Activated naive CD8-positive, alpha-beta T cell treated with anti-CD3 and anti-CD28 coated beads, Interleukin-2, amount 50 U/mL, for 24 hours (primary cell): ENCODE measurements at places on chromosomes 6 and 20.

- DNase-seq, result no peak
These were observed 20.1 kb upstream of the PLEKHG1 start for GRCh38 chr6:150579611-150580010.

- no peak for DNase-seq
These were observed 87.1 kb downstream of the BFSP1 start for GRCh38 chr20:17444091-17444490.

DNA sequence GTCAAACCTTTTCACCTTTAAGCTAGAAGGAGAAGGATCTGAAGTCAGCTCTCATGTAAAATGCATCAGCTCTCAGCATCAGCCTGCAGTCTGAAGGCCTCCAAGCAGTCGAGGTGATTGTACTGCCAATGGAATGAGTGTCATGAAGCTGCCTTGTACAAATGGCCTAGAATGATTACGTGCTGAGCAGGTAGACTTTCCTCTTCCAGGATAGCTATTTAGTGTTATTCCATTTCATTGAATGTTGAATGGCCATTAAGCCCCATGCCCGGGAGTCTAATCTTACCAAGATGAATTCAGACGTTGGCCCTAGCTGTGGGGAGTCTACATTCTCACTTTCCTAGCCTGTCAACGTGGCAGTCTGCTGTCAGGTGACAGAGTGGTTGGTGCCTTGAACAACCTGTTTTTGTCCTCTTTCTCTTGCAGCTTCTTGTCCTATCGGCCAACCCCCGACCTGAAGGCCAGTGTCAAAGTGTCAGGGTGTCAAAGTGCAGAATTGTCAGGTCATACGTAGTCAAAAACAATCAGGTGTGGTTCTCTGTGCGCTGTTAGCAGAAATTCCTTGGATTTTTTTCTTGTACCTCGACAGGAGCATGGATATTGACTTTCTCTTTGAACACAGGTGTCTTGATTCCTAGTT lies 95.2 kb upstream of the TIAM2 start:
- no peak for DNase-seq

GRCh38 chr6:10451394-10451793 lies 36.5 kb upstream of the TFAP2A start:
- DNase-seq, result no peak

DNA sequence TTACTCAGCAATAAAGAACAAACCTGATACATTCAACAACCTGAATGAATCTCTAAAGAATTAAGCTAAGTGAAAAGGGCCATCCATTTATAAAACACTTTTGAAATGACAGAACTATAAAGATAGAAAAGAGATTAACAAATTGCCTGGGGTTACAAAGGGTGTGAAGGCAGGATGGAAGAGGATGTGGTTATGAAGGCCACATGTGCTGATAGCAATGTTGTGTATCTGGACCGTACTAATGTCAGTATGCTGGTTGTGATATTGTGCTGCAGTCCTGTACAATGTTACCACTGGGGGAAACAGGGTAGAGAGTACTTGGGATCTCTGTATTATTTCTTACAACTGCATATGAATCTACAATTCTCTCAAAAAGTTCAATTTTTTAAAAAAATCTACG lies 36.4 kb downstream of the ELOVL5 start:
- DNase-seq, result no peak

- no peak for DNase-seq
These were observed 164.8 kb downstream of the QKI start for GRCh38 chr6:163579111-163579879.

DNA sequence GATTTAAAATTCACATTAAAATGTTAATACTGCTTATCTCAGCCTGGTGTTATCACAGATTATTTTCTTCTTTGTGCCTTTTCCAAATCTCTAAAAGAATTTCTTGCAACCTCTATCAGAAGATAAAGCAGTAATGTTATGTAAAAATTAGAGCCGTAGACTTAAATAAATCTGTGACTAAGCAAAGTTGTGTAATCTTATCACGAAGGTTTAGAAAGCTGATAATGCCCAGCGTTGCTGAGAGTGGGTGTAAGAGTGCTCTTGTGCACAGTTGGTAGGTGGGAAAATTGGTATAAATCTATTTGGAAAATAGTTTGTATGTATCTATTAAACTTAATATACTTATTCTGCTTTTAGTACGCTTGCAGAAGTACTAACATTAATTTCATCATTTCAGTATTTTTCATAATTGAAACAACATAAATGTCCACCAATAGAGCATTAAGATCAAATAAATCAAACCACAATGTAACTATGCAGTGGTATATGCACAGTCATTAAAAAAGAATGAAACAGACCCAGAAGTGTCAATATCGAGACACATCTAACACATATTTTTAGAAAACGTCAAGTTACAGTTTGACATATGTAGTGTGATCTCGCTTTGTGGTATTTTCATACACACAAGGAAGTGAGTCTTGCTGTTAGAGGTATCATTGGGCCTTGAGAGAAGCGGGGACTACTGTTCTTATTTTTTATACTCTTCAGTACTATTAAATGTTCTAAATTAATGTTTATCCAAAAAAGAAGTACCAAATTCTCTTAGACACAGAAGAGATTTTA lies 54.4 kb upstream of the PBOV1 start:
- DNase-seq, result no peak

- DNase-seq, result no peak
These were observed 52.6 kb downstream of the COL19A1 start for GRCh38 chr6:69918813-69919475.

DNA sequence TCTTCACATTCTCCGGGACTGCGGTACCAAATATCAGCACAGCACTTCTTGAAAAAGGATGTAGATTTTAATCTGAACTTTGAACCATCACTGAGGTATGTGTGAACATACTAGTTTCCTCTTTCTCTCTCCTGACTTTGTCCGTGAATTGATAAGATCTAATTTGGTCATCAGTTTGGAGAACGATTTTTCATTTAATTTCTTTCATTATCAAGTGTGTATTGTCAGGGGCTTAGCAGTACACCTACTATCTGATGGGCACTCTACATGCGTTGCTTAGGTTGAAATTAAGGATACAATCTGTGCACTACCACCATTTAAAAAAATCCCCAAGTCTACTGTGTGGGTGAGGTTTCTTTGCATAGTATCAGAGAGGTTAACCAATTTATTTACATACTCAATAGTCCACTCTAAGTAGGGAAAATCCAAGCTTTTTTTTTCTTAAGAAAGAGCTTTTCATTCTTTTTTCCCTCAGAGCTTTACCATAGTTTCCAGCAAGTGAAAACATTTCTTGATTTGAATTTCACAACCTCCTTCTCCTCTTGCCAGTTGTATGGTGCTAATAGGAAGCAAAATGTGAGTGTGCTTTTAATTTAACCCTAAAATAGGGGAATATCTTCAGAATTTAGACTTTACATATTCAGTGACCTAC lies 105.4 kb upstream of the ESR1 start:
- DNase-seq, result no peak

DNA sequence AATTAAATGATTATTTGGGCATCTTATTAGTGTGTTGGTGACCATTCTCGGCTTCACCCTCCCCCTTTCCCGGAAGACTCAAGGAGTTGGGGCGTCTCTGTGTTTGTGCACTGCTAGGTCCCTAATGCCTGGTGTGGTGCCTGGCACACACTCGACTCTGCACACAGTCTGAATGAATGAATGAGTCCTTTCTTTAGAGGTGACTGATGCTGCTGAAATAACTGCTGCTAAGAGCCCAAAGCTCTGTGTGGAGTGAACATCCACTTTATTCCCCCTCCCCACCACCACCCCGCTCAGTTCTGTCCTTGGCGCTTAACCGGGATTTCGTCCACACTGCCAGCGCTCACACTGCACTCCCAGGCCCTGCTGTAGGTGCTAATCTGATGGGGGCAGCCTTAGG lies 1.2 kb upstream of the PHACTR3 start:
- DNase-seq, result no peak

DNA sequence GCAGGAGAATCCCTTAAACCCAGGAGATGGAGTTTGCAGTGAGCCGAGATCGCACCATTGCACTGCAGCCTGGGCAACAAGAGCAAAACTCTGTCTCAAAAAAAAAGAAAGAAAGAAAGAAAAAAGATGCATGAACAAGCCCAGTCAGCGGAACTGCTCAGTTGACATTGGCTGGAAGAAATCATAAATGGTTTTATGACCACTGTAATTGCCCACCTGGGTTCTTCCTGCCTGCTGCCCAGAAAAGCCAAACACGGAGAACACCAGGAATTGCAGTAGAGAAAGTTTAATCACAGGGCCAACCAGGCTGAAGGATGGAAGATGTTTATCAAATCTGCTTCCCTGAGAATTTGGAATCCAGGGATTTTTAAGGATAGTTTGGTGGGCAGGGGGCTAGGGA lies 22.7 kb downstream of the BAK1 start:
- DNase-seq, result no peak
